NCI-H2081 (cell line): ENCODE measurements at places on chromosomes 12 and 14.
A peak's percentile ranks its signal among the peaks of the same experiment; 100 is the strongest.

GRCh38 chr12:116544656-116545055, 14.5 kb upstream of the MAP1LC3B2 start:
- no peak for DNase-seq

GRCh38 chr12:130956009-130956408, 2.3 kb downstream of the ADGRD1 start:
- no peak for DNase-seq

- no peak for DNase-seq
Measured at GRCh38 chr14:101006008-101006407, 102.5 kb upstream of the RTL1 start.

GRCh38 chr12:2049604-2050540, 2.9 kb upstream of the CACNA1C start:
- no peak for DNase-seq

DNA sequence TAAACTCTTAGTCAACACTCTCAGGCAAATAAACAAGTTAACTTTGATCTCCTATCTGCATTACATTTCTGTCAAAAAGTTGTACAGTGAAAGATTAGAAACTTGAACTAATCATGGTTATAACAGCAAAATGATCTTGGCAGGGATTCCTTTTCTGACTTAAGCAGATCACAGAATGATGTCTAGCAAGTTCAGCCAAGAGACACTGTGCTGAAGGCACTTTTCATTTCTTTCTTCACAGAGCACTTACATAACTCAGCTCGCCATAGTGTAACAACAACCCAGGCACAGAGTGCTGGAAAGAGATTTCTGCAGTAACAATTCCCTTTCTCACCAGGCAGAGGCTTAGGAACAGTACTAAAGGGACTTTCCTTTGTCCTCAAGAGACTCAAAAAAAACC, 19.6 kb upstream of the CSRP2 start:
- no peak for DNase-seq

- DNase-seq, result no peak
Measured at GRCh38 chr14:25628978-25629377, 579.0 kb upstream of the STXBP6 start.

DNA sequence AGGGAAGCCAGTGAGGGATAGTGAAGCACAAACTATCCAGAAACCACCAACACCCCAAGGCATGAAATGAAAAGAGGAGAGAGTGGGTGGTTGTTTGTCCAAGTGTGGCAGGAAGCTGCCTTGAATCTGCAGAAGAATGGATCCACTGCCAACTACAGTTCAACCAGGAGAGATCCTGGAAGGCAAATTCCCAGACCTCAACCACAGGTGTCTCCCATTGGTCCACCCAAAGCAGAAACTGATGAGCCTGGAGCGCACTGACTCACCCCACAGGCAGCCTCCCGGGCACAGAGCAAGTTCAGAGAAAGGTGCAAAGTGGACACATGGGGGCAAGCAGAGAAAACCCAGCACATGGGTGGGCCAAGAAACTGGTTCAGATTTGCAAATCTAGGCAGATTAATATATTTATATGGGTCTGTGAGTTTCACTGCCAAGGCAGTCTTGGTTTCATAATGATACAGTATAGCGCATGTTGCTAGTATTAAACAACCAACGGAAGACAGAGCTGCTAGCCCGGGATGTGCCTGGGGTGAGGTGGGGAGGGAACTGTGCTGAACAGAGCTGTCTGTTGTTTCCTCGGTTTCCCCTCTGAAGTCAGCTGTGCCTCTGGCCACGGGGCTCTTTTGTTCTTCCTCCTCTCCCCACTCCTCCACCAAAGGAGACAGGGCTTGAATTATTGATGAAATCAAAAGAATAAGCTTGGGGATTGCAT, 416.2 kb upstream of the CCDC196 start:
- DNase-seq, result no peak

- no peak for DNase-seq
Measured at GRCh38 chr12:3947781-3948180, 74.6 kb upstream of the PARP11 start.

DNA sequence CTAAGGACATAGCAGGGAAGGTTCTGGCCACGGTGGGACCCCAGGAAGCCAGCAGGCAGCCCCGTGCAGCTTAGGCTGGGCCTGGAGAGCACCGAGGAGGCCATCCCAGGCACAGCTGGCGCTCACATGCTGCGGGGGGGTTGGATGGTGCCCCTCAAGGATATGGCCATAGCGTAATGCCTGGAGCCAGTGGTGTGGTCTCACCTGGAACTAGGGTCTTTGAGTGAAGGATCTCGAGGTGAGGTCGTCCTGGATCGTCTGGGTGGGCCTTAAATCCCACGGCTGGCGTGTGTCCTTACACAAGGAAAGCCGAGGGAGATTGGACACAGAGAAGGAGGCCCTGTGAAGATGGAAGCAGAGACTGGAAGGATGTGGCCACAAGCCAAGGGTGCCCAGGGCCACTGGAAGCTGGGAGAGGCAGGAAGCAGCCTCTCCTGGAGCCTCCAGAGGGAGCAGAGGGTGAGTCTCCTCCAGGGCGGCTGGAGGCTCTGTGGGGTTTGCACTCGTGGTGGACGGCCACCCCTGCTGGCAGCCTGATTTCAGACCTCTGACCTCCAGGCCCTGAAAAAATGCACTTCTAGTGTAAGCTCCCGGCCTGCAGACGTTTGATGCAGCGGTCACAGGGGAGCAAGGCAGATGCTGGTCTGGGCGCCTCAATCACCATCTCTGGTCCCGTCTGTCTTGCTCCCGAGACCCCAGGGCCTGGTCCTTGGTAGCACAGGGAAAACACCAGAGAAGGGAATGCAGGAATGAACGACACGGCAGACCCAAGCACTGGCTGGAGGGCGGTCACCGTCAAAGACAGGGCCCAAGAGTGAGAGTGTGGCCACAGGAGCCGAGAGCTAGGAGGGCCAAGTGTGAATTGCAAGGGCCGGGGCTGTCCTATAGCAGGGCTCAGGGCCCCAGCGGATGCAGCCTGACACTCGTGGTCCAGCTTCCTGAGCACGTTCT, 218.6 kb downstream of the KIF26A start:
- no peak for DNase-seq

DNA sequence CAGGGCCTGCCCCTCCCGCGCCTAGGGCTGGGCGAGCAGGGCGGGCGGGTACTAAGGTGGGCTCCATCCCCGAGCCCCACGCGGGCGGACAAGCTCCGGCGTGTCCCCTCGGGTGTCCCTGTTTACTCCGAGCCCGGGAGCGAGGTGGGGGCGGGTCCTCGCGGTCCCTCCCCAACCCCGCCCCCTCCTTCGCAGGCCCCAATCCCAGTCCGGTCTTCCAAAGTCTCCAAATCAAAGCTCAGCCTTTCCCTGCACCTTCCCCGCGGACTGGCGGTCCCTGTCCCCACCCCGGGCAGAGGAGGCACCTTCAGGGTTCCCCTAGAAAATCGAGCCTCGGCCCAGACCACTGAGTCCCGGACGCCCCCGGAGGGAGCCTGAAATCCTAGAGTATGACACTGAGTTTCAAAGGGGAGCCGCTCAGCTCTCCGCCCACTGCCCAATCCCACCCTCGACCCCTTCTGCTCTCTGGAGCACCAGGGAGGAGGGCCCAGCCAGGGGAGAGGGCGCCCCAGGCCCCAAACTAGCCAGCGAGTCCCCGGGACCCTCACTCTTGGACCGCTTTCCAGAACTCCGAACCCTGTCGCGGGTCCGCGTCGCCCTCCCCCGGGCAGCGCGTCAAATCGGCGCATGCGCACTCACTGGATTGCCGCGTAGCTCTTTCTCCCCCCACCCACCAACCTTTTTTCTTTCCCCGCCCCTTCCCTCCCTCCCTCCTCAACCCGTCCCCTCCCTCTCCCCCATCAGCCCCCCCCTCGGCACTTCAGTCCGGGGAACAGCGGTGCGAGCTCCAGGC, at the start of gene LRP1:
Gene LRP1, plus strand, starts transcription at position 758 of the 793 bp plus-strand sequence. CDS start 482 bp downstream, outside the sequence.
- DNase-seq, result peak; percentile 73

GRCh38 chr12:104329707-104330532, 26.4 kb downstream of the EID3 start:
- no peak for DNase-seq

DNA sequence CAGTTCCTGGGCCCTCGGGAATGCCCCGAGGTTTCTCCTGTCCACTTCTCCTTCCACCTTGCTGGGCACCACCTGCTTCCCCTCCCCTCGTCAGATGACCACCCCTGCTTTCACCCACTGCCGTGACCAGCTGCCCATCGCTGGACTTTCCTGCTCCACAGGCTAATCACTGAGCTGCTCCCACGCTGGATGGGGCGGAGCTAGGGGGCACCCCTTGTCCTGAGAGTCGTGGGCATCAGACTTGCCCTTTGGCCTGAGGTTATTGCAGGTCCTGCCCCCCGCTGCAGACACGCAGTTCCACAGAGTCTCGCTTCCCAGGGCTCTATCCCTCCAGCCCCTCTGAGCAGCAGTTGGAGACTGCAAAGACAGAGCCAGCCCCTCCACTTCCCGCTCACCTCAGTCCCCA, 427 bp downstream of the SLC6A12 start:
- DNase-seq, result no peak

- DNase-seq, result no peak
Measured at GRCh38 chr12:80681287-80681686, 26.1 kb upstream of the MYF6 start.

DNA sequence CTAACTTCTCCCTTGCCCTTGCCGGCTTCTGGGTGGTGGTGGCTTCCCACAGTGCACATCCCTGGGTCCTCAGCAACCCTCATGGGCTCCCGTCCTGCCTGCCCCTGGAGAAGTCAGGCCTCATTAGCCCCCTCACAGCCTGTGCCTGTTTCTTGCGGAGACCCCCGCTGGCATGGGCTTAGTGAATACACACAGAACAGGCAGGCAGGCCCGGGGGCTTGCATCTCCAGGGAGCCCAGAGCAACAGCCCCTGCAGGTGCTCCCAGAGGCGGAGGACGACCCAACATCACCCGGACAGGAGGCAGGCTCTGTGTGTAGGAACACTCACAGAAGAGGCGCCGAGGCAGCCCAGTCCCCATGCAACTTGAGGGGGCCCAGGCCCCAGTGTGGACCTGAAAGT, 25.1 kb upstream of the FBRSL1 start:
- DNase-seq, result no peak

GRCh38 chr12:102430661-102431060, 49.7 kb downstream of the IGF1 start:
- DNase-seq, result no peak

GRCh38 chr12:87676731-87677130, 352.5 kb downstream of the C12orf50 start:
- no peak for DNase-seq

- DNase-seq, result no peak
Measured at GRCh38 chr12:53756300-53757100, 4.7 kb upstream of the CISTR start.

- DNase-seq, result no peak
Measured at GRCh38 chr12:1470051-1470450, 124.3 kb downstream of the FBXL14 start.
